ENCODE measurements at places on chromosomes 16 and 17. TPM values are rescaled to one million over a fixed set of nuclear protein-coding genes. Genes with fewer than 3 reads are reported as not detected.

Gene TRPV3
- total RNA-seq = 0.40 TPM

Gene HOXB1
- total RNA-seq = not detected

Gene WSB1
- 101 TPM for total RNA-seq

Gene TMEM88
- not detected for total RNA-seq

DNA sequence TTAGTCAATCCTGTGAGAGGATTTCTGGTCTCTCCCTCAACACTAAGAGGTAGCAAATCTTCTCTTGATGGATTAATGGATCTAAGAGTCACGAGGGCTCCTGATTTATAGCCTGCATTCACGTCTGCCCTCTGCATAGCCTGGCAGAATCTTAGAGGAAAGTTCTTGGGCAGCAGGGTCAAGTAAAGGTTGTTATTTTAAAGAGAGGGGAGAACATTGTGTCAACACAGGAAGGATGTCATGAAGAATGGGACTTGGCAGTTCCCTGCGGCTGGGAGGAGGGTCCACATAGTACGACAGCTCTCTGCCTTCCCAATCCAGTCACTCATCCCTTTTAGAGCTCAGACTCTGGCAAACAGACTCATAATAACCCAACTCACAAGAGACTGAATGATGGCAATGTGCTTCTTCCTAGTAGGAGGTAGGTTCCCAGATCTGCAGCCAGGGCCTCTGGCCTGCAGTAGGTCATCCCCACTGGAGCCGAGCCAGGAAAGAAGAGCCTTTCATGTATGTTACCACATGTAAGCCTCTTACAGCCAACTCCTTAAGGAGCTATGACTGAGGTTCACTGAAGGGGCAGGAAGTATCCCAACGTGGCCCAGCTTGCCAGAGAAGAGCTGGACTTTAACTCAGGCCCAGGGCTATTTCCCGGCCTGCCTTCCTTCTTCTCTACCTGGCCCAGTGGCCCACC lies 25.4 kb upstream of the RPTOR start:
- no peak overlapping the region for H3K27ac ChIP-seq
- no peak overlapping the region for H3K4me3 ChIP-seq
- peaks cover 3% of the 10 kb centered on the region for H3K4me1 ChIP-seq
- DNase-seq = no peak

DNA sequence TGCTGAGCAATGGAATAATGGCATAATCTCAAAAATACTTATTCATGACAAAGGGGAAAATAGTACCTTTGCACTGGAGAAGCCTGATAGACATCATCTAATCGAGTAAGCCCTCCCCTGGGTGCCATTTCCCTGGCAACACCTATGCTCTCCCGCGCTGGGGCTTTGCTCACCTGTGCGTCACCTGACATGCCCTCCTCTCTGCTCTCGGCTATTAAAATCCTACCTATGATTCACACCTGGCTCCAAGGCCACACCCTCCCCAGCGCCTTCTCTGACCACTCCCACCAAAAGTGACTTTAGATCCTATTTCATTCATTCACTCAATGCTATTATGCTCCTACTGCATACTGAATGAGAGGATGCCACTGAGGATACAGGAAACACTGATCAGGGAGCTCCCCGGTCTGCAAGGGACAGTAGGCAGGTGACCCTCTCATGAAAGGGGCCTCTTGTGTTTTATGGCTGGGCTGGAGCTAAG lies 83.9 kb downstream of the NT5M start:
- no peak for DNase-seq
- H3K27ac ChIP-seq = no peak overlapping the region
- H3K27me3 ChIP-seq = no peaks in the 10 kb centered on the region
- H3K4me1 ChIP-seq = no peaks in the 10 kb centered on the region
- H3K4me3 ChIP-seq = no peak overlapping the region

- H3K4me1 ChIP-seq = no peaks in the 10 kb centered on the region
- no peak for DNase-seq
- no peaks in the 10 kb centered on the region for H3K36me3 ChIP-seq
- H3K27ac ChIP-seq = no peak overlapping the region
- no peak overlapping the region for H3K4me3 ChIP-seq
Measured at GRCh38 chr17:40809721-40810421, 10.1 kb upstream of the KRT28 start.

- no peaks in the 10 kb centered on the region for H3K4me1 ChIP-seq
- DNase-seq = peak; percentile 92
- no peaks in the 10 kb centered on the region for H3K36me3 ChIP-seq
- no peak overlapping the region for H3K27ac ChIP-seq
- H3K27me3 ChIP-seq = no peaks in the 10 kb centered on the region
- H3K4me3 ChIP-seq = no peak overlapping the region
Measured at GRCh38 chr16:67546761-67547422, 15.4 kb upstream of the CTCF start.

DNA sequence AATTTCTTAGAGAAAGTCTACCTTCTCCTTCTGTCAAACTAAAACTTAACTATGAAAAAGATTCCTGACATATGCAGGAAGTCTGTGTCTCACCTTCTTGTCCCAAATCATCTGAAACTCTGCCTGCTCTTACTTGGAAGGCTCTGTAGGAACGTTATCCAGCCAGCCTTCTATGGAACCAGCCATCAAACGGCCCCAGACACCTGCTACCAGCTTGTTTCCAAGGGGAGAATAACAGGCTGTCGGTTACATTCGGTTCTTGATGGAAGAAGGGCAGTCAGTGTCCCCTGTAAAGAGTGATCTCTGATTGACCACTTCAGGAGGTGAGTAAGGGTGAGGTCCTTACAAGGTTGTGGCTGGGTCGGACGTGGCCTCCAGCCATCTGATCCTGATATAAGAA lies 1.7 kb downstream of the ADAMTS18 start:
- no peak for DNase-seq
- H3K4me3 ChIP-seq = no peak overlapping the region
- H3K36me3 ChIP-seq = no peaks in the 10 kb centered on the region
- H3K27ac ChIP-seq = no peak overlapping the region
- peaks cover 14% of the 10 kb centered on the region for H3K27me3 ChIP-seq

DNA sequence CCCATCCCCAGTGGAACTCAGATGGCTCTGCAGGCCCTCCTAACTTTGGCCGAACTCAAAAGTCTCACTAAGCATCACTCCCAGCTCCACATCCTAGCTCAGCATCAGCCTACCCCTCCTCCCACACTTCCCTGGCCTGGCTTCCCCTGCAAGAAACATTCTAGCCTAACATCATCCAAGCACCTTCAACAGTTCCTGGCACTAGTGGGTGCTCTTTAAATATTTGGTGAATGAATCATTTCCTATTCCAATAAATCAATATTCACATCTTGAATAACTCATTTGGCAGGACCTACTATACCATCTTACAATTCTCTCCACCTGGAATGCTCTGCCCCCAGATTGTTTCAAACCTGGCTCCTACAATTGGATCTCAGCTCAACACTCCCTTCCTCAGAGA lies 11.0 kb upstream of the BBS2 start:
- DNase-seq = no peak
- no peak overlapping the region for H3K4me3 ChIP-seq
- no peak overlapping the region for H3K27ac ChIP-seq
- H3K36me3 ChIP-seq = no peaks in the 10 kb centered on the region

GRCh38 chr17:70848785-70849184 lies 679.5 kb downstream of the KCNJ2 start:
- no peaks in the 10 kb centered on the region for H3K27me3 ChIP-seq
- no peaks in the 10 kb centered on the region for H3K36me3 ChIP-seq
- no peaks in the 10 kb centered on the region for H3K4me1 ChIP-seq
- H3K27ac ChIP-seq = no peak overlapping the region
- no peak overlapping the region for H3K4me3 ChIP-seq

DNA sequence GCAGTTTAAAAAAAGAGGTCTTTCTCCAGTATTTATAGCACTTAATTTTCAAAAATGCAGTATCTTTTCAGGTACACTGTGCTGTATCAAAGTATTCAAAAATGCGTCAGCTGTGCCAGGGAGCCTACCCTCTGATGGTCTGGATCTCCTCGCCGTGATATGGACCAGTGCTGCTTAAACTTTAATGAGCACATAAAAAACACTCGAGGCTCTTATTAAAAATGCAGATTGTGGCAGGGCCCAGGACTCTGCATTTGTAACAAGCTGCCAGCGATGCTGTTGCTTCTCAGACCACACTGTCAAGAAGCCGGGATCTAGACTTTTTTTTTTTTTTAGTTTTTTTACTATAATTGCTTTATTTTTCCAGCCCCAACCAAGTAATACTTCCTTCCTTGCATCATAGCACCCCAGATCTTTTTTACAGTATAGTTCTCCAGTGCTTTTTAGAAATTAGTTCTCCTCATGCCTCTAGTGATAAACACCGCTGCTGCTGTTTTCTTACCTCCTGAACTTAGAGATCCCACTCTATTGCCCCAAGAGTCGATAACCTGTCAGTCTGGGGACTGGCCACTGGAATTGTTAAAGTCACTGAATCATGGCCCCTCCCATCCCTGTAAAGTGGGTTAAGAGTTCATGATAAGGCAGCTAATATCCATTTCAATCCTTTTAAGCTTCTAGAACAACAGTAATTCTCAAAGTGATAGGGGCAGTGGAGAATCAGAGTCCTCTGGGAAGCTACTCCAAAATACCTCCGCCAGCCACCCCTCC lies 1.6 kb upstream of the SMARCD2 start:
- no peak overlapping the region for H3K27ac ChIP-seq
- no peaks in the 10 kb centered on the region for H3K36me3 ChIP-seq
- DNase-seq = no peak
- H3K4me3 ChIP-seq = no peak overlapping the region
- H3K27me3 ChIP-seq = no peaks in the 10 kb centered on the region

- no peak for DNase-seq
- no peak overlapping the region for H3K27ac ChIP-seq
- no peaks in the 10 kb centered on the region for H3K27me3 ChIP-seq
- no peaks in the 10 kb centered on the region for H3K36me3 ChIP-seq
Measured at GRCh38 chr16:69293401-69293800, 17.7 kb upstream of the VPS4A start.

GRCh38 chr16:1112506-1113184 lies 16.6 kb upstream of the C1QTNF8 start:
- no peak overlapping the region for H3K4me3 ChIP-seq
- no peak for DNase-seq
- no peak overlapping the region for H3K27ac ChIP-seq
- H3K4me1 ChIP-seq = peaks cover 5% of the 10 kb centered on the region

DNA sequence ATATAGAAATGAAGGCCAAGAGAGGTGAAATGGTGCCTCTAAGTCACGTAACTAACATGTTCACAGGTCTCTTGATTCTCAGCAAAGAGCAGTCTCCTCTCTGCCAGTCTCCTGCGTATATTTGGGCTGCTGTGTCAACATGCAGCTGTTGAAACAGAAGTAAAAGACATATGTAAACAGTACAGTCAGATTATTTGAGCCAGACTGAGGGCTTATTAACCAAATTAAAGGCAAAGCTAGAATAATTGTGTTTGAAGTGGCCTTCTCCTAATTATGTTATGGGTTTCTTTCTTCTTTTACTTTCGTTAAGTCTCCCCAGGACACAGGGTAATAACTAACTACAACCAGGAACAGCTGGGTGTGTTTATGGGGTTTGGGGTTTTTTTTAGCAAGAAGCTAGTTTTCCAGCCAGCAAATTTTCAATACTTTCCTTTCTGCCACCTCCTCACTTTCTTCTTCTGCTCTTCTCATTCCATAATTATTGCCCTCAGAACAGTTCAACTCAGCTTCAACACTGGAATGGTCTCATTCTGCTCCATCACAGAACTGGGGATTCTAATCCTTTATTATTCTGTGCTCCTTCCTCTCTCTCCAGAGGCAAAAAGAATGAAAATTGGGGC lies 18.4 kb downstream of the G6PC1 start:
- H3K4me1 ChIP-seq = no peaks in the 10 kb centered on the region
- no peak overlapping the region for H3K4me3 ChIP-seq
- no peaks in the 10 kb centered on the region for H3K36me3 ChIP-seq
- no peaks in the 10 kb centered on the region for H3K27me3 ChIP-seq
- no peak for DNase-seq

DNA sequence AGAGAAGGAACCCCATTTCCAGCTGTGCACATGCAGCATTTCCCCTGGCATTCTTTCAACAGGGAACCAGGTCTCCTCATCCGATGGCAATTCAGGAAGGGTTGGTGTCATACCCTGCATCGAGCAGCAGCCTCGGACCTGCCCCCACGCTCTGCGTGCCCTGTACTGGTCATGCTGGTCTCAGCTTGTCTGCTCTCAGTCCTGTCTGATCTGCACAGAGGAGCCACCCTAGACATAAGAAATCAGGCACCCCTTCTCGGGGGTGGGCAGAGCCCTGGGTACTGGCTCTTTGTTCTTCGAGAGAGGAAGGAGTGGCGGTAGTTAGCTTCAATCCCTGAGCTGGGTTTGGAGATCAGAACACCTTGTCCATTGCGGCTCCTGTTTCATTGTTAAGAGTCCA lies 162.0 kb upstream of the RPH3AL start:
- no peaks in the 10 kb centered on the region for H3K4me1 ChIP-seq
- no peak for DNase-seq
- peaks cover 4% of the 10 kb centered on the region for H3K36me3 ChIP-seq
- H3K27me3 ChIP-seq = peaks cover 4% of the 10 kb centered on the region

GRCh38 chr17:40993839-40994238 lies at the start of gene KRTAP3-3:
KRTAP3-3 (minus strand) TSS chr17:40994164; CDS start chr17:40994097, 67 bp downstream.
- H3K4me1 ChIP-seq = no peaks in the 10 kb centered on the region
- no peaks in the 10 kb centered on the region for H3K27me3 ChIP-seq
- no peak for DNase-seq
- H3K36me3 ChIP-seq = no peaks in the 10 kb centered on the region

DNA sequence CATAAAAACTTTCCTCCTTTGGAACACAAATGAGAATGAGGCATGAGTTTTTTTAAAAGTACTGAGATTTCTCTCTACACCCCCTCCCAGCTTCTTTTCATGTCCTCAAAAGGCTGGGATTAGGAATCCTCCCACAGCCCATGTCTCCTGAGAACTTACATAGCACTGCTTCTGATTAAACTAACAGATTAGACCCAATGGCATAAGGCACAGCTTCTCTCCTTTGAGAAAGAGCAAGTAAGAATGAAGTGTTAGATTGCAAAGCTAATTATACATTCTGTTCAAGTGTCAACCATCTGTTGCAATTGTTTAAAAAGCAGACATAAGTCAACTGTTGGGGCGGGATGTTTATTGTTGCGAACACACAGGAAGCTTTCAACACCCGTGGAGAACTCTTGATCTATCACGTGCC lies 715.1 kb downstream of the CDH11 start:
- no peak for DNase-seq
- no peak overlapping the region for H3K4me3 ChIP-seq
- no peak overlapping the region for H3K27ac ChIP-seq
- no peaks in the 10 kb centered on the region for H3K36me3 ChIP-seq
- H3K4me1 ChIP-seq = no peaks in the 10 kb centered on the region

GRCh38 chr17:8477715-8478441 lies 42.2 kb downstream of the NDEL1 start:
- H3K27me3 ChIP-seq = no peaks in the 10 kb centered on the region
- peaks cover 92% of the 10 kb centered on the region for H3K36me3 ChIP-seq
- no peaks in the 10 kb centered on the region for H3K4me1 ChIP-seq

Data from H1 (cell line).